Caki2 (cell line): ENCODE measurements at places on chromosomes 1 and 21.

- DNase-seq, result no peak
These were observed 9.9 kb upstream of the QSOX1 start for GRCh38 chr1:180144659-180145357.

GRCh38 chr1:26290882-26291261, 11.0 kb downstream of the SH3BGRL3 start:
- DNase-seq, result no peak

GRCh38 chr1:37513795-37514349, 694 bp downstream of the MEAF6 start:
- DNase-seq, result no peak

DNA sequence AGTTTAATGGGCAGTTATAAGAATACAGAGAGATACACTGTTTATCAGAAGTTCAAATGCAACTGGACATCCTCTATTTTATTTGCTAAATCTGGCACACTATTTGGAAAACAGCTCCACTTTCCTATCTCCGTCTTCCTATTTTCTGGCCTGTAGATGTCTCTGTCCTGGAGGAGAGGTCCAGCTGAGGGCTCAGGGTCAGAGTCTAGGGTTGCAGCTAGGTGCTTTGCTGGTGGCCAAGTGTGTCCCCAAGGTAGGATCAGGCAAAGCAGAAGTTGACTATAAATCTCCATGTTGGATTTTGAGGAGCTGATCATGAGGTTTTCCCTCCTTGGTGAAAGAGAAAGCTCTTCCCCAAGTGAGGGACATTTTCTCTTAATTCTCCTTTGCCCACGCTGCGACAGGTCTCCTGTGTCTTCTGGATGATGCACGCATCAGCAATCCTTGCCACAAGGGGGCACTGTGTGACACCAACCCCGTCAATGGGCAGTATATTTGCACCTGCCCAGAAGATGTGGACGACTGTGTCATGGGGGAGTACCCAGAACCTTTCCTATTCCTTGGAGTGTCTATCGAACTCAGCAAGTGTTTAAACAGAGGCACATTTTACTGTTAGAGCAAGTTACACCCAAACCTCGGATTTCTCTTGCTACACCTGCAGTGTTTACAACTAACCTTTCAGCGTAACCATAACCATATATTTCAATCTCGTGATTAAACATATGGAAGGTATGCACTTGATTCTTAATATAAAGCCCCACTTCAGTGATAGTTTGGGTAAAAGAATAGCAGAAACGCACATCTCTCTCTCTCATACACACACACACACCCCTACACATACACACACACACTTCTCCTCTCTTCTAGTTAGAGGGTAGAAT, 10.2 kb downstream of the ADAM30 start:
- peak; percentile 14 for DNase-seq

- peak; percentile 3 for DNase-seq
These were observed 7.0 kb upstream of the HEYL start for GRCh38 chr1:39646232-39647081.

- no peak for DNase-seq
These were observed 46.0 kb upstream of the SLC19A1 start for GRCh38 chr21:45588086-45588825.
